Cerebellum (tissue), 4 donors: ENCODE measurements at places on chromosomes 16 and 17.

GRCh38 chr17:55727920-55728319 lies 5.3 kb upstream of the TMEM100 start:
- no peak for DNase-seq

- DNase-seq = no peak
Measured at GRCh38 chr16:75058806-75059205, 57.8 kb downstream of the LDHD start.

DNA sequence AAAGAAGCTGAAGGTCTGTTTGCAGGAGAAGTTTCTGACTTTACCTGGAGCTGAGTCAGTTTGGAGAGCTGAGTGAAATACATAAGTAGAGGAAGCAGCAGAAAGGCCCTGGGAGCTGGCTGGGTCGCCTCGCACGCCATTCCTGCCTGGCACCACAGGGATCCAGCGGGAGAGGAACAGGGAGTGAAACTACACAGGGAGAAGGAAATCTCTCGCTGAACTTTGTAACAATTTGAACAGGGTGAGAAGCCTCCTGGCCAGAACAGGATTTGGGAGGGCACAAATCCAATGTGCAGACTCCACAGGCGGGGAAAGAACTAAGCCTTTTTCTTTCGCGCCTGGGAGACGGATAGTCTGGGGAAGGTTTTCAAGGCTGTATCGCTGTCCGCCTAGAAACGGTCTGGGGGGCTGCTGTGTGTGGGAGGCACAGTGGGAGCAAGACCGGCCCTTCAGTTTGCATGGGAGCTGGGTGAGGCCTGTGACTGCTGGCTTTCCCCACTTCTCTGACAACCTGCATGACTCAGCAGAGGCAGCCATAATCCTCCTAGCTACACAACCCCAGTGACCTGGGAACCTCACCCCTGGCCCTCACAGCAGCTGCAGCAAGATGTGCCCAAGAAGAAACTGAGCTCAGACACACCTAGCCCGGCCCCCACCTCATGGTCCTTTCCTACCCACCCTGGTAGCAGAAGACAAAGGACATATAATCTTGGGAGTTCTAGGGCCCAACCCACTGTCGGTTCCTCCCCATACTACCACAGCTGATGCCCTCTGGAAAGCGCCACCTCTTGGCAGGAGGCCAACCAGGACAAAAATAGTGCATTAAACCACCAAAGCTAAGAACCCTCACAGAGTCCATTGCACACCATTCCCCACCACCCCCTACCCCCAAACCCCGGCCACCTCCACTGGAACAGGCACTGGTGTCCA lies 778.6 kb downstream of the KCNJ2 start:
- no peak for DNase-seq

- DNase-seq = no peak
Measured at GRCh38 chr17:16975744-16976625, 4.1 kb upstream of the TNFRSF13B start.

- peak; percentile 17 for DNase-seq
Measured at GRCh38 chr16:56451753-56452689, 667 bp downstream of the OGFOD1 start.

DNA sequence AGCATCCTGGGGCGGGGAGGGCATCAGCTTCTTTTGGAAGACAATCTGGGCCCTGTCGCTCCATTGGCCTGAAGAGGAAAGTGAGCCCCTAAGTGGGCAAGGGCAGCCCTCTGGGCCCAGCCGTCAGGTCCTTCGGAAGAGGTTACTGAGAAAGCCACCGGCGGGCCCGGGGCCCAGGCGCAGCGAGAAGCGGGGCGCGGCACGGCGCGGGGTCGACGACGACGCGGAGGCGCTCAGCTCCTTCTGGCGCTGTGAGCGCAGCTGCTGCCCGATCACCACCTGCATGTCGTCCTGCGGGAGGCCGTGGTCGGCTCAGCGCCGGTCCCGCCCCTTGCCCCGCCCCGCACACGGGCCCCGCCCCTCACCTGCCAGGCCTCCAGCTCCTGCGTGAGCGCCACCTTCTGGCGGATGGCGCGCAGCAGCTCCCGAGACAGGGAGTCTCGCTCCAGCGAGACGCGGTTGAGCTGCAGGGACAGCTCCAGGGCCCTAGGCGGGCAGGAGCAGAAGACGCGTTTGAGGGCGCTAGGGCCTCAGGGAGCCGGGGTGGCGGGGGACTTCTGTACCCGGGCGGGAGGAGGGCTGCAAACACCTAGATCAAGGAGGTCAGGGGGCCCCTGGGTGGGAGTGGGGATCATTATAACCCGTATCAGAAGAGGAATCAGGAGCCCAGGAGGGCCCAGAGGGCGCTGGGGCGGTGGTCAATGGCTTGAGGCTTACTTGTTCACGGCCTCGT lies 4.3 kb downstream of the THOC6 start:
- DNase-seq = peak; percentile 97
